ENCODE measurements at places on chromosomes 12 and 14.
A peak's percentile ranks its signal among the peaks of the same experiment; 100 is the strongest.

DNA sequence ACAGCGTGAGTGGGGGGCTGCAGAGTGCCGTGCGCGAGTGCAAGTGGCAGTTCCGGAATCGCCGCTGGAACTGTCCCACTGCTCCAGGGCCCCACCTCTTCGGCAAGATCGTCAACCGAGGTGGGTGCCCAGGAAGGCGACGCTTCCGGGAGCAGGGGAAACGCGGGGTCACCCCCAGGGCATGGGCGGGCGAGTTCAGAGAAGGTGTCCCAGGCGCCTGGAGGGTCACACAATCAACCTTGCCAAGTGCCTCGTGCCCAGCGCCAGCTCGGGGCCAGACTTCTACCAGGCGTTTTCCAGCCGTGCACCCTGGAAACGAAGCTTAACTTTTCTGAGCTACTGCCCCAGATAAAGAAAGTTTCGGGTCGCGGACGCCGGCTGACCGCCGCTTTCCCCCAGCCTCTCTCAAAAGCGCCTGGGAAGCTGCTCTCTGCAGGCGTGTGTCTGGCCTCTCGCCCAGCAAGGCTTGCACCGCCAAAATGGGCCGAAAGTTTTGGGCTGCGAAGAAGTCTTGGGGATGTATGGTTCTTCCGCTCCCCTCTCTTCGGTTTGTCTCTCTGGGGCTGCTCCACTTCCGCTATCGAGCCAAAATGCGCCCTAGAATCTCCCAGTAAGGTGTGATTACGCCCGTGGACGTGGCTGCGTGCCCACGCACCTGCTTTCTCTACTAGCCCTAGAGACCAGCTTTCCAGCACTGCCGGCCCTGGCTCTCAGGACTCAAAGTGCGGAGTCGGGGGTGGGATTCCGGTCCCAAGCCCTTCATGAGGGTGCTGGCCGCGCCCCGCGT is 1.7 kb downstream of the WNT1 start:
- no peak for DNase-seq

- no peak for DNase-seq
Observed at GRCh38 chr14:92846162-92846897, 52.2 kb downstream of the GOLGA5 start.

DNA sequence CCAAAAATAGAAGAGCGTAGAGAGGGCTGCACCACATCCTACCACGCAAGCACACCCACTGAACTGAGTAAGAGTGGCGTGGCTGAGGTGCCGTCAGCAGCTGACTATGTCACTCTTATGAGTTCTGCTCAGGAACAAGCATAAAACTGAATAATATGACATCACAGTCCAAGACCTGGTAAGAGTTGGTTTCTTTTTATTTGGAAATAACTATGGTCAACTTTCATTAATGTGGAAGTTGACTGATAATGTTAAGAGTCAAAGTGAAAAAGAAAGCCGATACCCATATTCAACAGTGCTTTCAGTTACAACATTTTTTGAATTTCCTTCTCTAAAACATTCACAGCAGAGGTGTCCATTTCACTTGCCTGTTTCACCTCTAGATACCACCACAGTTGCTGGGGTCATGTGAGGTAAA is 44.6 kb downstream of the GNS start:
- DNase-seq: no peak

DNA sequence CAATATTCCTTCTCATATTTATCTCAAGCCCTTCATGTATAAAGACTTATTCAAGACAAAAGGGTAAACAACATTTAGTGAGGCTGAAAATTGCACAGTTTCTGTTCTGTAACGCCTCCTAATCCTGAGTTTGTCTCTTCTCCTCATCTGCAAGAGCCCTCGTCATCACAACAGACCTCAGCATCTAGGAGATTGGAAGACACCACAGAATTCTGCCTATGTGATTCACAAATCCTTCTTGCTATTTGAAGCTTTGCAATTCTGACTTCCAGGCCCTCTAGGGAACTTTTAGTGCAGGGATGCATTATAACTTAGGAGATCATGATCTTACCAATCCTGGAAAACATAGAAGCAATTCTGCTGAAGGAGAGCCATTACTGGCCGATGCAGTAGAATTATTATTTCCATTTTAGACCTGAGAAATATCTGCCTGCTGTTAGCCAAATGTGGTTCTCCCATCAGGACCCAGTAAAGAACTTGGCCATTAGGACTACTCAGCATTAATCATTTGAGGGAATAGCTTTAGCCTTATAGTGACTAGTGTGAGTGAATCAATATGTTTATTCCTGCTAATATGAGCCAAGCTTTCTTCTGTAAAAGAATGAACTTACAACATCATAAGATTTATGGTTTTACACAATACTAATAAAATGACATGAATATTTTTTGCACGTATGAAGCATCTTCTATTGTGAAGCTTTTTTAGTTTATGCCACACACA is 119.5 kb downstream of the ANO4 start:
- DNase-seq: no peak

GRCh38 chr12:103334466-103334865 is 161.3 kb downstream of the C12orf42 start:
- DNase-seq: no peak

DNA sequence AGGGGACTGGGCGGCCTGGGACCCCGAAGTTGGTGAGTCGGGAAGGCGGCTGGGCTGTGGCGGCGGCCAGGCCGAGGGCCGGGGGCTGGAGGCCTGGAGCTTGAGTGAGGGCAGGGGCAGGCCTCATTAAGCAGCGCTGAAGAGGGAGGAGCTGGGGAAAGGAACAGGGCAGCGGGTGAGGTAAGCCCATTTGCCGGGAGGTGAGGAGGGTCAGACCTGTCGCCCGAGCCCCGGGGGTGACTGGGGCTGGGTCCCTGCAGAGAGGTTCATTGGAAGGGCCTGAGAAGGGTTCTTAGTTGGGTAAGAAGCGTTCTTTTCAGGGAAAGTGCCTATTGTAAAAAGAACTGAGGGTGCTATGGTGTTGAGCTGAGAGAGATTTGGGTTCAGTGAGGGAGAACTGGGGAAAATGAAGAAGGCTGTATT is 441 bp downstream of the RAB5B start:
- peak; percentile 13 for DNase-seq

DNA sequence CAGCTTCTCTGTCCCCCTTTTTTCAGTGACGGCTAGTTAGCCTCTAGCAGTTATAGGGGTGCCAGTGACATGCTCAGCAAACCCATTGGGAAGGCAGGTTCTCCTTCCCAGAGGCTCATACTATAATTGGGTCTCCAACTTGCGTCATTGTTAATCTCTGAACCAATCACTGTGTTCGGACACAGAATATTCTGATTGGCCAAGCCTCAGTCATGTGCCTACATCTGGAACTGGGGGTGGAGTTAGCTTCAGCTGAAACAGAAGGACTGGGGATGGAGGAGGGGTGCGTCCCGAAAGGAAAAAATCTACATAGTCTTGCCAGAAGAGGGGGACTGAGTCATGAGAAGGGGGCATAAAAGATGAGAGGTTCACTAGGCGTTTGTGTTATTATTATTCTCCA is 165.6 kb downstream of the SUDS3 start:
- no peak for DNase-seq

DNA sequence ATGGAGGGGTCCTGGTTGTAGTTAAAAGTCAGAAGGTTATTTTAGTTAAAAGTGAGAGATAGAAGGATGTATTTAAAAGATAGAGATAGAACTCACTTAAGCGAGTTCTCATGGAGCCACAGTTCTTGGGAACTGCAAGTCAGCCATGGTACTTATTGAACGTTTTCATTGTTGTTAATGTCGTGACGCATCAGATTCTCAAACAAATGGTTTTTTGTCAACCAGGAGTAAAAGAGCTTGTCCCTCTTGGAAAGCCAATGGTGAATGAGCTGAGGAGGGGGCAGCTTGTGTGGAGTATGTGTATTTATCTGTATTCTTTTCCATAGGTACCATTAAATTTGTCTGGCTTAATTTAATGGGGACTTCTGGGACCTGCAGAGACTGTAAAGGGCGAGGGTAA is 68.6 kb downstream of the FIGNL2 start:
- DNase-seq: no peak

- no peak for DNase-seq
Observed at GRCh38 chr14:78637489-78637888, 467.3 kb downstream of the NRXN3 start.

GRCh38 chr12:89122852-89123251 is 229.4 kb downstream of the DUSP6 start:
- no peak for DNase-seq

GRCh38 chr12:113092607-113093408 is 36.3 kb downstream of the DTX1 start:
- DNase-seq: no peak

DNA sequence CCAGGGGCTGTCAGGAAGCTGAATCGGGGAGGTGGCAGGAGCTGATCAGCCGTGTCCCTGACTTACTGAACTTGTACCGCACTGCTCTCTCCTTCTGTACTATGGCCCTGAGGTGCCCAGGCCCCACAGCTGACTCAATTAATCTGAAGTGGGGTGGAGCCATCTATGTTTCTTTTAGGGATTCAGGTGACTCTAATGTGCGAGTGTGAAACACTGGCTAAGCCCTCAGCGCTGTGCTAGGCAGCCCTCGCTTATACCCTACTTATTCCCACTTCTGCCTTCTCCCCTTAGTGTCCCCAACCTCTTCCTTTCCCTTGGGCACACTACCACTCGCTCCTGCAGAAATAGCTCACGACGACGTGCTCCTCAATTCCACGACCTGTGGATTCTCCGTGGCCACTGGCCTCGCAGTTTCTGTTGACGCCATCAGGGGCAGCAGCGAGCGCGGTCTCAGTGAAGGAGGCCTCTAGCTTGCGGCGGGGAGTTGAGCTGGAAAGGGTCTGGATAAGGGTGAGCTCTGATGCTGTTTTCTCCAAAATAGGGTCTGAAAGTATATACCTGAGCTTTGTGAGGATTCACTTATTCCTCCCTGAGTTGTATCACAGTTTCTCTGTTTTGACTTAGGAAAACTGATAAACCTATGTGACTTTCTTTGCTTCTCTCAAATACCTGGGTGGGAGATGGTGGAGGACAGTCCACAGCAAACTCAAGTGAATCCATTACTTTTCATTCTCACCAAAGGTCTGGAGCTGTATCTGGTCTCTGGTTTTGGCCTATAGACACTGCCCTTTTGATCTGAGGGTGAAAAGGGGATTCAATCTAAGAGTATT is 167.6 kb downstream of the SLC41A2 start:
- peak; percentile 47 for DNase-seq

GRCh38 chr12:115140981-115141655 is 457.1 kb upstream of the TBX3 start:
- DNase-seq: no peak

DNA sequence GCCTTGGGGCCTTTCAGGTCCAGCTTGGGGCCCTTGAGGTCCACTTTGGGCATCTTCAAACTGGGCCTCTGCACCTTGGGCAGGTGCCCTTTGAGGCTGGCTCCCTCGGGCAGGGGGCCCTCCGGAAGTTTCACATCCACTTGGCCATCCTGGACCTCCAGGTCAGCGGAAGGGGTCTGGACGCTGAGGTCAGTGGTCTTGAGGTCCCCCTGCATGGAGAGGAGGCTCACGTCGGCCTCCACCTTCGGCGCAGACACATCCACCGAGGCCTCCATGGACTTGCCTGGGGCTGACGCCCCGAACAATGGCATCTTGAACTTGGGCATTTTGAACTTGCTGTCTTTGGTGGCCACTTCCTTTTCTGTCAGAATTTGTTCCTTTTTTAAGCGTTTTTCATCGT is 25.1 kb downstream of the AHNAK2 start:
- no peak for DNase-seq

DNA sequence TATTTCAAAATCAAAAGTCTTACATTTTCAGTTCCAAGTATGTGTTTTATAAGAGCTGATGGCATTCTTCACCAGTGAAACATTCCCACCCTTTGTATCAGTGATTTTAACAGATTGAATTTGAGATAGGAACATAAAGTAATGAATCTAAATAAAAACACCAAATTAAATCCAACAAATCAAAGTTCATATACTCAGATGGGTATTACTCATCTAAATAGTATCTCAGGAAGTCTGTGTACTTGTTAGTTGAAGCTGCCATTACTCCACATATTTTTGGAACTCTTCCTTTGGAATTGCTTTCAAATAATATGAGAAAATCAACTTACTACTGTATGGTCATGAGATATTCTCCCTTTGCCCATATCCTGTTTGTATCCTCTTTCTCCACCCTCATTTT is 89.1 kb downstream of the MIA2 start:
- no peak for DNase-seq

- DNase-seq: no peak
Observed at GRCh38 chr12:130803702-130804101, 35.3 kb downstream of the STX2 start.

- DNase-seq: no peak
Observed at GRCh38 chr14:46147452-46147851, 504.1 kb downstream of the RPL10L start.

DNA sequence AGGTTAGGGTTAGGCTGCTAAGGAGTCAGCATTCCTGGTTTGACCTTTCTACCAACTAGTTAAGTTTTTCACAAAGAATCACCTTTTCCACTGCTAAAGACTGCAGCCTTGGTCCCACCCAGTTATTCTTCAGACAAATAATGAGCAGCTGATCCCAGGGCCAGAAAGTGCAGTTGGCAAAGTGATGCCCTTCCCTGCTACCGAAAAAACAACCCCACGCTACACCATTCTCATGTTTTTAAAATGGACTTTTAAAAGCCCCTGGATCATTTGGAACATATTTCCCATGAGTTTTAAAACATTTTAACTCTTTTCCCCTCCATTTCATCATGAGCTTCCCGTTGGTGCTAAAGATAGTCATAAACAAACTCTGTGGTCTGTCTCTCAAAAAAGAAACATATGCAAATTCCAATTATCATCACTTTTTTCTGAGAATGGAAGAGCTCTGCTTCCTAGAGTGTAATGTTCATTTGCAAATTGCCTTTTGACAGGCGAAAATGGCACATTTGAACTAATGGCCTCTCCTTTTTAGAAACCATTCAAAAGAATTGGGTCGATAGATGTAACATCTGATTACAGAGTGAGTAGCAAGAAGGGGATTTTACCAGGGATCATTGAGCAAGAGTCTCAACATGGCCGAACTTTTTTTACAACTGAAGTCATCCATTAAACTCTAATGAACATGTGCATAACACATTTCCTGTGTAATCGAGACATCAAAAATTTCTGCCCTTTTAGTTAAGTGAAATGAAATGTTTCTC is 129.3 kb upstream of the RAP1B start:
- no peak for DNase-seq

DNA sequence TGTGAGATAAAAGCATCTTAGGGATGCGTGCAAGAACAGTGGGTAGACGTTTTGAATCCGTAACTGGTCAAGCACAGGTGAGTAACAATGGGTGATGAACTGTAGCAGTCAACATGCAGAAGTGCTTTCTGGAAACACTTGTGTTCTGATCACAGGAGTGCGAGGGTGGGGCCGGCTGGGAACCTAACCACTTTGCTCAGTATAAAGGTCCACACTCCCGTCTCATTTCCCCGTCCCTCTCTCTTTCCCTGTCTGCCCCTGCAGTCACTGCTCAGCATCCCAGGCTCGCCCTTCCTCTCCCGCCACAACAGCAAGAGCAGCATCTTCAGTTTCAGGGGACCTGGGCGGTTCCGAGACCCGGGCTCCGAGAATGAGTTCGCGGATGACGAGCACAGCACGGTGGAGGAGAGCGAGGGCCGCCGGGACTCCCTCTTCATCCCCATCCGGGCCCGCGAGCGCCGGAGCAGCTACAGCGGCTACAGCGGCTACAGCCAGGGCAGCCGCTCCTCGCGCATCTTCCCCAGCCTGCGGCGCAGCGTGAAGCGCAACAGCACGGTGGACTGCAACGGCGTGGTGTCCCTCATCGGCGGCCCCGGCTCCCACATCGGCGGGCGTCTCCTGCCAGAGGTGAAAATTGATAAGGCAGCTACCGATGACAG is 127.1 kb downstream of the FIGNL2 start:
- peak; percentile 47 for DNase-seq
